CD4-positive, alpha-beta T cell (primary cell): ENCODE measurements at places on chromosomes 1 and 21. TPM values are rescaled to one million over a fixed set of nuclear protein-coding genes. Genes with fewer than 3 reads are reported as not detected.

The GNG4 gene
- not detected for total RNA-seq

- H3K4me3 ChIP-seq, result no peak overlapping the region
- H3K27ac ChIP-seq, result peak overlapping the region; percentile 62
- H3K36me3 ChIP-seq, result no peaks in the 10 kb centered on the region
These were observed 35.8 kb downstream of the IVNS1ABP start for GRCh38 chr1:185281245-185281644.

DNA sequence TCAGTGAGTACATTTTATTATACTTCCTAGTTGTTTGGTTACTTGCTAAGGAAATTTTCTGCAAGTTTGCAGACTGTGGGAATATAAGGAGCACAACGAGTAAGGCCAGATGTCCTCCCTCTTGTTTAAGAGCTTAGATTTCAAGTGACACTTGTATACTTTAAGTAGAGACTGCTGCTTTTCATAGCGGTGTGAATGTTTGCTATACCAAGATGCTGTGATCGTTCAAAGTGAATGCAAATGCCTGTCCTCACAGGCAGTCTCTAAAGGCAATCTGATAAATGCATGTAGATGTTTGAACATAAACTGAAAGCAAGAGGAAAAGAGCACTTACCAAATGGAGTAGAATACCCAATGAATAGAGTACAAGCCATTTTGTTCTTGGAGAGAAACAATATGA is 226.4 kb downstream of the NRIP1 start:
- H3K27me3 ChIP-seq, result no peaks in the 10 kb centered on the region
- H3K4me1 ChIP-seq, result no peaks in the 10 kb centered on the region
- no peak overlapping the region for H3K27ac ChIP-seq
- H3K4me3 ChIP-seq, result no peak overlapping the region
- DNase-seq, result no peak

- H3K4me3 ChIP-seq, result no peak overlapping the region
- no peak overlapping the region for H3K27ac ChIP-seq
- H3K27me3 ChIP-seq, result no peaks in the 10 kb centered on the region
- peaks cover 43% of the 10 kb centered on the region for H3K36me3 ChIP-seq
- H3K4me1 ChIP-seq, result no peaks in the 10 kb centered on the region
- no peak for DNase-seq
These were observed 16.3 kb upstream of the EPRS1 start for GRCh38 chr1:220062629-220063028.

DNA sequence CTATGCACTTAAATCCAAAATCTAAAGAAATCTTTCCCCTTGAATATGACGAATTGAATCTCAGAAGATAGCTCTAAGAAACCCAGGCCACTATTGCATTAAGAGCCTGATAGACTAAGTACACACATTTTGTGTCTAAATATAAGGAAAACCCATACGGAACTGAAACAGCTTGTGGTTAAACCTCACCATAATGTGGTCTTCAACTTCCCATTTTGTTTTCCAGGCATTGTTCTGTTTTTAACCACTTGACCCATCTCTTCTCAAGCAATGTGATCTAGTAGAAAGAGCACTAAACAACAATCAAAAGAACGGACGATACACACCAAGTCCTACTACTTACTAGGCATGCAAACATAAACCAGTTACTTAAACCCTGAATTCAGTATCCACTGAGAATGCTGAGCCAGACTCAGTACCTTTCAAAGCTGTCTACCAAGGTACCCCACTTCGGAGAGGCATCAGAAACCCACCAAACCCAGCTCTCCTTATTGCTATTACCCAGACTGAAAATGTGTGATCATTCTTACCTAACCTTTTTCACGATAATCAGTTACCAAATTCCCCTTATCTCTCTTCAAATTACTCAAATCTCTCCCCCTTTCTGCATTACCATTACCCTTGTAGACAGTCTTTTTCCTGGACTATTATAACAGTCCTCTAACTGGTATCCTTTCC is 12.8 kb downstream of the OTUD7B start:
- H3K4me1 ChIP-seq, result peaks cover 2% of the 10 kb centered on the region
- DNase-seq, result no peak
- H3K27me3 ChIP-seq, result no peaks in the 10 kb centered on the region
- no peak overlapping the region for H3K4me3 ChIP-seq
- H3K36me3 ChIP-seq, result no peaks in the 10 kb centered on the region

- H3K27me3 ChIP-seq, result peaks cover 18% of the 10 kb centered on the region
- H3K27ac ChIP-seq, result no peak overlapping the region
- no peak overlapping the region for H3K4me3 ChIP-seq
- peaks cover 16% of the 10 kb centered on the region for H3K4me1 ChIP-seq
- no peaks in the 10 kb centered on the region for H3K36me3 ChIP-seq
These were observed 3.6 kb downstream of the CR1 start for GRCh38 chr1:207499573-207499972.

The FCGR3B gene
- not detected for total RNA-seq

- H3K27ac ChIP-seq, result no peak overlapping the region
- H3K36me3 ChIP-seq, result no peaks in the 10 kb centered on the region
- H3K4me3 ChIP-seq, result no peak overlapping the region
- no peaks in the 10 kb centered on the region for H3K27me3 ChIP-seq
- no peak for DNase-seq
- H3K4me1 ChIP-seq, result no peaks in the 10 kb centered on the region
These were observed 241.2 kb downstream of the ASTN1 start for GRCh38 chr1:176923283-176923682.
